Sciatic nerve (tissue), 2 donors: ENCODE measurements at places on chromosomes 4 and X.

- DNase-seq, result peak; percentile 92
Measured at GRCh38 chr4:2755821-2756690, at the start of gene TNIP2. TSS of gene TNIP2 (minus strand) at chr4:2756336. CDS start at chr4:2756289, 47 bp downstream.

DNA sequence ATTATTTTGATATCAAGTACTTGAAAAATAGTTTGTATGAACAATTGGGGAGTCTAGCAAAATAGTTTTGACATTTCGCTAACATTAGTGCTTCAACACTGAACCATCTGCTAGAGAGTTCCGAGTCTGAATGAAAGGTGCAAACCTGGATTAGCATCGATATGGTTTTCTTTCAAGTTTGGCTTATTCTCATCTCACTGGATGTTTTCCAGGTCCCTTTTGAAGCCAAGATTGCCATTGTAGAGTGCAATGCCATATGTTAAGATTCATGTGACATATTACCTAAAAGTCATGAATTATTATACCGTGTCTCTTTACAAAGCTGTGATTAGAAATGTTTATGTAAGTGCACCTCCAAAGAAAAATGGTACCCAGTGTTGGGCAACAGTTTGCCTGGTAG lies 36.8 kb upstream of the NAA11 start:
- no peak for DNase-seq

- no peak for DNase-seq
Measured at GRCh38 chr4:66795724-66796123, 749.6 kb downstream of the CENPC start.

- DNase-seq, result no peak
Measured at GRCh38 chr4:140799686-140800225, 43.6 kb upstream of the TBC1D9 start.

DNA sequence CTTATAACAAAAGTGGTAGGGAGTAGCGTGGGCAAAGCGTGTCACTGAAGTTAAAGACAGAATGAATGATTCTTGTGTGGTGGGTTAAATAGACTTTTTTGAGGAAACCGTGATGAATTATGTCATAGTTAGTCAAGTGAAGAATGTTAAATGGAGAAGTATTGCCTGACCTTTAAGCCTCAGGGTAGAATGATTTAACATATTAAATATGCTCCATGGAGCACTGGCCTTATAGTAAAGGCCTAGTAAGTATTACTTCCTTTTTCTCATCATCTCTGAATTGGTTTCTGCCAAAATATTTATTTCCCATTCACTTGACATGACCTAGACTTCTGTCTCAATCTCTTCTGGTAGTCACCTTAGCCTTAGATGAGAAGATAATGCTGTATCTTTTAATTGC lies 23.7 kb downstream of the MAGEB1 start:
- no peak for DNase-seq

DNA sequence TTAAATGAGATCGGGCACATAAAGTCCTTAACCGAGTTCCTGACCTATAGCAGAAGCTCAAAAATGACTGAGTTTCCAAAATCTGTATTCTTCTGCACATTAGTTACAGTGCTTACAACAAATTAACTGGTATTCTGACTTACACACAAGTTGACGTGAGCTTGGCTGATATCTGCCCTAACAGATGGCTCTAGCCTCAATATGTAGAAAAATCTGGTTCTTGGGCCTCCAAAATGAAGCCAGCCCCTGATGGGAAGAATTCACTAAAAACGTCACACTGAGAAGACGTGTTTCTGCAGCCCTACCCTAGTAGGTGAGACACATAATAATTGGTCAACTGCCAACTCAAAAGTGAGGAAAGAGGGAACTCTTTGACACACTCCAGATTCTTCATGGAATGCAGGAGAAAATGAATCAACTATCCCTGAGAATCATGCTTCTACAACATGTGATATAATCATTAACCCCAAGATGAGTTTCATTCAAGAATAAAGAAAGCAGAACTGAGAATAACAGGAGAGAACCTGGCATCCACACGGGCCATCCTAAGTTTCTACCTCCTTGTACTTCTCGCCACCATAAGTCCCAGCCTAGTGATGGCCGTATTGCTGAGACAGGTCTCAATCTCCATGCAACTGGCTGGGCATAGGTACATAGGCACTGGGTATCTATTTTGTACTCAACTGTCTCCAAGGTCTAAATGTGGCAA lies 8.2 kb downstream of the STX18 start:
- no peak for DNase-seq

- no peak for DNase-seq
Measured at GRCh38 chrX:45540181-45540580, 339.5 kb upstream of the DIPK2B start.
